ENCODE measurements at places on chromosomes 2 and 18.

GRCh38 chr2:175414882-175415487 is 233.5 kb upstream of the ATP5MC3 start:
- DNase-seq: peak; percentile 74

GRCh38 chr2:191739194-191739593 is 61.3 kb downstream of the NABP1 start:
- peak; percentile 30 for DNase-seq

GRCh38 chr2:224366267-224366844 is 35.6 kb downstream of the FAM124B start:
- DNase-seq: peak; percentile 26

DNA sequence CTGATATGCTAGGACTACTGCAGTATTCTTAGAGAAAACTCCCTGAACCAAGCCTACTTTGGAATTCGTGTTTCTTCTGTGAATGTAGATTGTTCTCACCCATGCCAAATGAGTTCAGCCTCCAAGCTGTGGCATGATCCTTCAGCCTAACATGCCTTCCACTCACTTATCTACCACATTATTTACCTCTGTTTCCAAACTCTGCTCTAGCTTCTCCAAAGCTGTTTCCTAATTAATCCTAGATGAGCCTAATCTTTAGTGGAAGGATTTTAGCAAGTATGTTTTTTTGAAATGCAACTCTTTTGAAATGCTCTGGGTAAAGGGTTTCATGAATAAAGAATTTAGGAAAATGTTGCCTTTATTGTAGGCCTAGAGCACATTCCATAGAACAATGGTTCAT is 152.9 kb upstream of the MMADHC start:
- DNase-seq: no peak

- DNase-seq: no peak
Measured at GRCh38 chr2:28906821-28907220, 12.4 kb downstream of the WDR43 start.

DNA sequence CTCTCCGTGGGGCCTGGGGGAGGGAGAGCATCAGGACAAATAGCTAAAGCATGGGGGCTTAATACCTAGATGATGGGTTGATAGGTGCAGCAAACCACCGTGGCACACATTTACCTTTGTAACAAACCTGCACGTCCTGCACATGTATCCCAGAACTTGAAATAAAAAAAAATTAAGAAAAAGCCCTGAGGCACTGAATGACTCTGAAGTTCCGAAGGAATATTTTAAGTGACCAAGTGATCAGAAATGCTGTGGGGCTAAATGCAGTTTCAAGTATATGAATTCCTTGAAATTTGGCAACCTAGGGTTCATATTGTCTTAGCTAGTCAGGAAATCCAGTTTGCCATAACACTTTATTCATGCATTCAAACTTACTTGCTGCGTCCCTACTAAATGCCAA is 127.5 kb downstream of the MC4R start:
- no peak for DNase-seq

DNA sequence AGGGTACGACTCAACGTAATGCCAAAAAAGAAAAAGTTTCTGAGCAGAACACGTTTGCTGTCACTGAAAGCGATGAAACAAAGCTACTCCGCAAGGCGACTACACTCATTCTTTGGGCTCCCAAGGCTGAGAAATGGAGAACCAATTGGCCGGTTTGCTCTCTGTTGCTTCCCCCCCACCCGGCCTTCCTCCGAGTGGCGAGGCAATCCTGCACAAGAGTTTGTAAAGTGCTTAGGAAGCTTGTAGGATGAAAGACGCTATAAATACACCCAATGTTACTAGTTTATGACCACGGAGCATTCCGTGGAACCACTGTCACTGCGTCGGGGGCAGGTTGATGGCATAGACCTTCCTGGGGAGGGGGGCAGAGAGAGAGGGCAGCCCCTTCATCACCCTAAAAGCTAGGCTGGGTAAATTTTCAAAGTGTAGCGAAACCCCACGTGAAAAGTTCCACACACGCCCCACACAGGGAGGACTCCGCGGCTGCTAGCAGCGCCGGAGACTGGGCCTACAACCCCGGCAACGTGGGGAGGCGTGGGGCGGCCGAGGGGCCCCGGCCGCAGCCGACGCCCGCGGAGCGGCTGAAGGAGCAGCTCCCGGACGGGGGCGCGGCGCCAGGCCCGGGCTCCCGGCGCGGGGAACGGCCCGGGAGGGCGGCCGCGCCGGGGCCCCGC is 915 bp downstream of the CUL3 start:
- DNase-seq: peak; percentile 40

GRCh38 chr2:33444967-33445366 is 31.5 kb upstream of the RASGRP3 start:
- DNase-seq: no peak

- no peak for DNase-seq
Measured at GRCh38 chr2:173247156-173247555, 107.5 kb upstream of the CDCA7 start.

DNA sequence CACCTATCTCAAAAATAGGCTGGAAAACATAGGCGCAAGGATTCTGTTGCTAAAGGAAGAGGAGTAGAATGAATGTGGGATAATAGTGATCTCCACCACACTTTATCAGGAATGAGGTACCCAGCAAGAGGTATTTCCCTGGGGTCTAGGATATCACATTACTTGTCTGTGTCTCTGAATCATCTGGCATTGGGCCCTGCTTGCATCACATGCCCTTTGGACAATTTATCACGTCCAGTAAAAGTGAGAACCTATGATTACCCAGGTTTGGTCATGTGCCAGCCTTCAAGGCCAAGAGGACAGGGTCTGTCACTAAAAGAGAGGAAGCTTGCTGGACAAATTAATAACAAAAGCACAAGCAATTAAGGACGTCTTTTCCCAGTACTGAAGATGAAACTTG is 11.4 kb upstream of the TRAPPC8 start:
- peak; percentile 82 for DNase-seq

DNA sequence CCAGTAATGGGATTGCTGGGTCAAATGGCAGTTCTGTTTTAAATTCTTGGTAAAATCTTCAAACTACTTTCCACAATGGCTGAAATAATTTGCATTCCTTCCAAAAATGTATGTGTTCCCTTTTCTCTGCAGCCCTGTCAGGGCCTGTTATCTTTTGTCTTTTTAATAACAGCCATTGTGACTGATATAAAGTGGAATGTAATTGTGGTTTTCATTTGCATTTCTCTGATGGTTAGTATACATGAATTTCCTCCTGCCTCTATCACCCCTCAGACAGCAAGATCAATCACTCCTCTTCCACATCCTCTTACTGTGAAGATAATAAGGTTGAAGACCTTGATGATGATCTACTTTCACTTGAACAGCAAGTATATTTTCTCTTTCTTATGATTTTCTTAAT is 304.8 kb upstream of the FSIP2 start:
- DNase-seq: peak; percentile 5

GRCh38 chr18:48238636-48239035 is 170.5 kb downstream of the ZBTB7C start:
- no peak for DNase-seq

GRCh38 chr2:215826376-215826775 is 187.0 kb downstream of the MREG start:
- DNase-seq: no peak

DNA sequence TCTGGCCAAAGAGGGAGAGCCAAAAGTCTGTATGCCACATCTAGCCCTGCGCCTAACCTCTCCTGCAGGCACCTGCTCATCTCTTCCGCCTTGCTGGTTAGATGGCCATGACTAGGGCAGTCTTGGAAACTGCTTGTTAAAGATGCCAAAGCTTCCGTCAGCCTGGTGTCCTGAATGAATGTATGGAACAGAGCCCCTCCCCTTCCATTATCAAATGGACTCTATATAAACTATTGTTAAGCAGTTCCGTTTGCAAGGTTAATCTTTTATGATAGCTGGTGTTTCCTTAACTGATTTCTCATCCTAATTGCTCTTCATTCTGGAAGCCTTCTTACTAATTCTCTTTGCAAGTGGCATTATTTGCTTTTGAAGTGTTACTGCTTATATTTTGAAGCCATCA is 87.1 kb downstream of the ATP9B start:
- DNase-seq: peak; percentile 3

GRCh38 chr2:4930704-4931103 is 761.5 kb upstream of the SOX11 start:
- no peak for DNase-seq

GRCh38 chr2:13114391-13114790 is 397.7 kb downstream of the TRIB2 start:
- peak; percentile 16 for DNase-seq

- no peak for DNase-seq
Measured at GRCh38 chr2:43839776-43840564, 1.2 kb downstream of the ABCG8 start.

GRCh38 chr2:176158855-176159662 is 2.0 kb downstream of the HOXD3 start:
- DNase-seq: no peak

DNA sequence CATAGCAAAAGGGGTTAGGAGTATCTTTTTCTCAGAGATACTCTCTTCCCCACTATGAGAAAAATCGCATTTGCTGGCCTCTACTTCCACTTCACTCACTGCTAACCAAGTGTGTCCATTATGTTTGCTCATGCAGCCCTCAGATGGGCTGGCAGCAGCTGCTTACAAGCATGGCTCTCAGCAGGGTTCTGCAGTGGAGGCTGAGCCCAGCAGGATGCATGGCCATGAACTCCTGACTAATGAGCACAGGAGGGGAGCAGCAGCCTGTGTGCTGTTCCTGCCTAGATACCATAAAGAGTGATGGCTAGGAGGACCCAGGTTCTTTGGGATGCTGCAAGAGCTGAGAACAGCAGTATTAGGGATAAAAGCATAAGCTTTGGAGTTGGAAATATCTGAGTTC is 316.9 kb upstream of the THSD7B start:
- DNase-seq: no peak

Data from fibroblast of mammary gland (primary cell).